ENCODE measurements at places on chromosomes 7 and 10. TPM values are rescaled to one million over a fixed set of nuclear protein-coding genes. Genes with fewer than 3 reads are reported as not detected.

GRCh38 chr10:18235477-18235876, 95.3 kb downstream of the CACNB2 start:
- DNase-seq, result no peak

DNA sequence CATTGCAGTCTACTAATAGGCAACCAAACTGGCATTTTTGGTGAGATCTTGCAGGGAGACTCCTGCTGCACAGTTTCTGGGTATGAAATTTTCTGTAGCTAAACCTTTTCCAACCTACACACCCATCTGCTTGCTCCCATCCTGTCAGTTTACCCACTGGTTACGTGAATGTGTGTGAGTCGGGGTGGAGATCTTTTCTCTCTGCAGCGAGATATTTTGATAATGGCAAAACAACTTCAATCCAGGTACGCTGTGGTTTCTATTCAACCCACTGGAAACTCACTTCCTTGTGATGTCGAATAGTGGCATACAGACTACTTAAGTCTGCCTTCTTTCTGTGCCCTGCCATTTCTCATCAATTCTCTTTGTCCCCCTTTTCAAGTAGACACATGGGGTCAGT, 4.5 kb downstream of the PLEKHA1 start:
- no peak for DNase-seq

DNA sequence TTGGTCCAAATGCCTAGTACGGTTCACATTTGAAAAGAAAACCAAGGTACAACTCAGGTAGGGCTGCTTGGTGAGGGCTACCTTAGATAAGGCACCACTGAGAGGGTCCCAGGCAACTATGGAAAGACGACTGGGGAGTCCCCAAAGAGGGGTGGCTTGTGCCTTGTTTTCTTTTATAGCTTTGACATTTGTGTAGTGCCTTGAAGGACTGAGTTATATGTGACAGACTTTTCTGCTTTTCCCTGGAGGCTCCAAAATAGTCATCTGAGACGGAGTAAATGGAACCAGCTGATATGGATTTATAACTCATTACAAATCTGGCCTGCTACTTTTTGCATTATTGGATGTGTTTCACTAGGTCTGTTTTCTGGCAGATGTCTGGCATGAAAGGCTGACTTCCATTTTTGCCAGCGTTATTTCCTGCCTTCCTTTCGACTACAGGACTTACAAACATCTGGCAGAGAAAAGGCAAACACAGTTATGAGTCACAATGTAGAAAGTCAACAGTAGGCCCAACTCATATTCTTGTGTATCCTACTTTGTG, 88.2 kb upstream of the IMMP2L start:
- peak; percentile 35 for DNase-seq

The OPALIN gene
- not detected for total RNA-seq

Data from myocyte (in vitro differentiated cells).